ENCODE measurements at places on chromosomes 6 and 20.
A peak's percentile ranks its signal among the peaks of the same experiment; 100 is the strongest.

DNA sequence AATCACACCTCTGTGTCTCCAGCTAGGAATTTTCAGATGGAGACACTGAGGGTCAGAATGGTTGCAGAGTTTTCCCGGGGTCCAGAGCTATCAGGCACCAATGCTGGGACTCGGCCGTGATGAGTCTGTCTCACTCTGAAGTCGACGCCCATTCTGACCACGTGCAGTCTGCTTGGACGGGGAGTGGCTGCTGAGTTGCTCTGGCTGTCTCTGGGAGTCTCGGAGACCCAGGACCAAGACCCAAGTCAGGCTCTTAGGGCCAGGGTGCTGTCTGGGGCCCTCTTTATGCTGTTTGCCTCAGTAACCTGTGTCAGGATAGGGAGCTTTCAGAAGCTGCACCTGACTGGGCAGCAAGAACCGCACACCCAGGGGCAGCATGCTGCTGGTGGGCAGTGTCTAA, 4.6 kb downstream of the IP6K3 start:
- DNase-seq, result no peak

- DNase-seq, result no peak
Observed at GRCh38 chr6:79818471-79818870, 128.9 kb downstream of the ELOVL4 start.

DNA sequence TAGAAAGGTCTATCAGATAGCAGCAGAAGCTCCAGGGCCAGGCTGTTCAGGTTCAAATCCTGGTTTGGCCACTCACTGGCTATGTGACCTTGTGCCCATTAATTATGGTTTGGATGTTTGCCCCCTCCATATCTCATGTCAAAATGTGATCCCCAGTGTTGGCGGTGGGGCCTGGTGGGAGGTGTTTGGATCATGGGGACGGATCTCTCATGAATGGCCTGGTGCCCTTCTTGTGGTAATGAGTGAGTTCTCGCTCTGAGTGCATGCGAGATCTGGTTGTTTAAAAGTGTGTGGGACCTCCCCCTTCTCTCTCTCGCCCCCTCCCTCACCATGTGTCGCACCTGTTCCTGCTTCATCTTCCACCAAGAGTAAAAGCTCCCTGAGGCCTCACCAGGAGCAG, 240.9 kb downstream of the LRFN2 start:
- no peak for DNase-seq

GRCh38 chr6:508614-509013, 117.1 kb downstream of the IRF4 start:
- no peak for DNase-seq

GRCh38 chr6:18262702-18263417, 1.5 kb downstream of the DEK start:
- DNase-seq, result no peak

GRCh38 chr6:14732844-14733757, 512.8 kb upstream of the JARID2 start:
- peak; percentile 7 for DNase-seq

- no peak for DNase-seq
Observed at GRCh38 chr6:105806486-105806920, 279.6 kb upstream of the PRDM1 start.

GRCh38 chr6:39228111-39228971, 934 bp downstream of the KCNK5 start:
- DNase-seq, result no peak

GRCh38 chr20:12925210-12925755, 83.5 kb upstream of the SPTLC3 start:
- DNase-seq, result peak; percentile 12

DNA sequence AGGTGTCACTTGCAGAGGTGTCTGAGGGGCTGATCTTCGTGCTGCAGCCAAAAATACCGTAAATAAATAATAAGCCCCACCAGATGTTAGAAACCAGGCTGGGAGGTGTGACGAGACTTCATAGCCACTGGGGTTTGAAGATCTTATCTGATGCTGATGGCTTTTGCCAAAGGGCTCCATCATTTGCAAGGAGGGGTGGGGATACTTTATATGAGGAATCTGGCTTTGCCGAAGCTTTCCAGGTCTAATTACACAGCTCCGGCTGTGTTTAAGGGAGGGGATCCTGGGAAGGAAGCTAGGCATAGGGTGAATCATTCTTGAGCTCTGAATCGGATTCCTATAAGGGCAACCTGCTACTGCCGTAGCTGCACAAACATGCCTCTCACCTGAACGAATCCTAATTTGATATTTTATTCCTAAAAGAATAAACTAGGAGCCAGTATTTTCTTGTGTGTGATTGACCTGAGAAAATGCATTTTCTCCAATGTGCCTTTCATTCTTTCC, 249.6 kb downstream of the SOD2 start:
- no peak for DNase-seq

DNA sequence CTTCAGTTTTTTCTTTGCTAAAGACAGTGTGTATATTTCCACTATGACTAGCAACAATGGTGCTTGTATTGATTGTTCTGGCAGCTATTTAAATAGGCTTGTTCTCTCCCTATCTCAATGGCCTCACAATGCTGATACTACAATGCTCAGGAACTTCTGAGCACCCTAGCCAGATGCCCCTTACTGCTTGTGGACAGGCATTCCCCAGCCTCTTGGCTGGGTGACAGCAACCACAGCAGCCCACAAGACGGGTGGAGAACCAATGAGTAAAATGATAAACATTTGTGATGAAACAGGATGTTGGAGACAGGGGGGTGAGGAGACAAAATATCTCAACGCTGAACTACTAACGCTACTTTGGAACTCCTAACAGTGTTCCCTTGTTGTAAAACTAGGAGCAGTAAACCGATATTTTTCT, 42.3 kb downstream of the HIVEP2 start:
- peak; percentile 73 for DNase-seq

DNA sequence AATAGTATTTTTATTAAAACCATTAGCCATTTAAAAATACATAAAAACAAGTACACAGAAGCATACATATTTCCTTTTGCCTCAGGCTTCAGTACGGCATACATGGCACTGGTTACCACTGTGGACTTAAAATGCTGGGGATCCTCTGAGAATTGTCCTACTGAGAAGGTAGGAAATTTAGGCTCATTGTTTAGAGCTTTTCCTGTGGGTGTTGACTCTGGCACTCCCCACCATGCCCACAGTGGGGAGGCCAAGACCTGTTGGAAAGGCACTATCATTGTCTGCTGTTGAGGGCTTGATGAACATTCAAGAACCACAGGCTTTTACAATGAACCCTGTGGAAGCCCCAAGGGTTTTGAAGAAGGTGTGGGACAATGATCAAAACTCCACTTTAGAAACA, 473.4 kb downstream of the BTBD3 start:
- no peak for DNase-seq
